ENCODE measurements at places on chromosomes 5 and 9. TPM values are rescaled to one million over a fixed set of nuclear protein-coding genes. Genes with fewer than 3 reads are reported as not detected.

The TESK1 gene
- total RNA-seq: 9.0 TPM

The ZSWIM6 gene
- 44.1 TPM for total RNA-seq

The TMC1 gene
- total RNA-seq: 2.2 TPM

The ANKDD1B gene
- 0.27 TPM for total RNA-seq

The COL15A1 gene
- total RNA-seq: not detected

The INSL6 gene
- not detected for total RNA-seq

The RORB gene
- total RNA-seq: not detected

The PCDHGA6 gene
- 2.1 TPM for total RNA-seq

The LHX3 gene
- total RNA-seq: not detected

The PRDM9 gene
- total RNA-seq: not detected

The CCL19 gene
- total RNA-seq: not detected

The SNCAIP gene
- 23.0 TPM for total RNA-seq

The ELAVL2 gene
- total RNA-seq: 2.2 TPM

The NUDT2 gene
- total RNA-seq: 9.7 TPM

The GLRA1 gene
- total RNA-seq: not detected

The BTNL9 gene
- not detected for total RNA-seq

The LIFR gene
- 54.9 TPM for total RNA-seq

The SPATA9 gene
- total RNA-seq: not detected

The LYSMD3 gene
- total RNA-seq: 42.3 TPM

The CLK4 gene
- total RNA-seq: 28.1 TPM

The FYB1 gene
- total RNA-seq: 0.07 TPM

The PAM gene
- total RNA-seq: 142 TPM

The MUSK gene
- 0.53 TPM for total RNA-seq

The SAPCD2 gene
- 36.7 TPM for total RNA-seq

The IL13 gene
- total RNA-seq: not detected

The PCDHGA1 gene
- total RNA-seq: 0.40 TPM

The FOXD4L6 gene
- total RNA-seq: not detected

The SHB gene
- 18.5 TPM for total RNA-seq

The TMEM161B gene
- 18.5 TPM for total RNA-seq

The XRCC4 gene
- 15.6 TPM for total RNA-seq

The GHR gene
- 1.7 TPM for total RNA-seq

The KIF4B gene
- 0.29 TPM for total RNA-seq

The SPINK5 gene
- total RNA-seq: 0.13 TPM

The SHISAL2B gene
- not detected for total RNA-seq

The RASGRF2 gene
- total RNA-seq: 28.9 TPM

The BAAT gene
- total RNA-seq: 0.07 TPM

The CDKN2A gene
- 3.9 TPM for total RNA-seq

The FAM174A gene
- total RNA-seq: 18.6 TPM

The SLC22A4 gene
- 3.9 TPM for total RNA-seq

The ARL14EPL gene
- 0.27 TPM for total RNA-seq

The ANKRD18A gene
- total RNA-seq: 0.53 TPM

The EQTN gene
- total RNA-seq: not detected

The AQP7 gene
- total RNA-seq: 0.13 TPM

The GABRA1 gene
- total RNA-seq: not detected

The LTC4S gene
- total RNA-seq: 0.43 TPM

The PTGES gene
- total RNA-seq: not detected

The ANXA2R gene
- total RNA-seq: 2.1 TPM

The OR2K2 gene
- not detected for total RNA-seq

The KIF12 gene
- 0.22 TPM for total RNA-seq
